ENCODE measurements at places on chromosomes 11 and 22.
A peak's percentile ranks its signal among the peaks of the same experiment; 100 is the strongest.

GRCh38 chr22:37165940-37166674, 16.4 kb upstream of the IL2RB start:
- no peak for DNase-seq

DNA sequence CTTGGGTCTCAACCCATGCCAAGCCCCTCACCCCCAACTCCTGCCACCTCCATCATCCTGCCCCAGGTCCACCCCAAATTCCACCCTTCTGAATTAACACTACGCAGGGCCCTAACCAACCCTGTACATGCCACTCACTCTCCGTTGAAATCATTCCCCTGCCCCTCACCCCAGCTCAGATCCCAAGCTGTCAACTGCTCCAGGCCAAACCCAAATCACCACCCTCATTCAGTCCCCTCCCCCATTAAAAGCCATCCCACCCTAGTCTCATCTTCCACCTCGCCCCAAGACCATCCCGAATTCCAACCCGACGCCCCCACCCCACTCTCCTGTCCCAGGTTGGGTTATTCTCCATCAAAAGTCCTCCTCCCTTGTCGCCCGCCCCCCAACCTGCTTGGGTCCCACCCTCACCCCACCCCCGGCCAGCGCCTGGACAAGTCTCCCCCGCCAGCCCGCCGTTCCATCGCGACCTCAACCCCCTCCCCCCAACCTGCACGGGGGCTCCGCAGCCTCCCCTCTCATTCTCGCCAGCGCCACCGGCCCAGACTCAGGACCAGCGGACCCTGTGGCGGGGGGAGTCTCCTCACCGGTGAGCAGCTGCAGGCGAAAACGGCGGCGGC, 466 bp downstream of the FAM168A start:
- DNase-seq: no peak

- DNase-seq: no peak
These were observed 106.9 kb downstream of the SYN3 start for GRCh38 chr22:32951076-32951806.

GRCh38 chr11:33222052-33222750, 35.0 kb upstream of the HIPK3 start:
- no peak for DNase-seq

DNA sequence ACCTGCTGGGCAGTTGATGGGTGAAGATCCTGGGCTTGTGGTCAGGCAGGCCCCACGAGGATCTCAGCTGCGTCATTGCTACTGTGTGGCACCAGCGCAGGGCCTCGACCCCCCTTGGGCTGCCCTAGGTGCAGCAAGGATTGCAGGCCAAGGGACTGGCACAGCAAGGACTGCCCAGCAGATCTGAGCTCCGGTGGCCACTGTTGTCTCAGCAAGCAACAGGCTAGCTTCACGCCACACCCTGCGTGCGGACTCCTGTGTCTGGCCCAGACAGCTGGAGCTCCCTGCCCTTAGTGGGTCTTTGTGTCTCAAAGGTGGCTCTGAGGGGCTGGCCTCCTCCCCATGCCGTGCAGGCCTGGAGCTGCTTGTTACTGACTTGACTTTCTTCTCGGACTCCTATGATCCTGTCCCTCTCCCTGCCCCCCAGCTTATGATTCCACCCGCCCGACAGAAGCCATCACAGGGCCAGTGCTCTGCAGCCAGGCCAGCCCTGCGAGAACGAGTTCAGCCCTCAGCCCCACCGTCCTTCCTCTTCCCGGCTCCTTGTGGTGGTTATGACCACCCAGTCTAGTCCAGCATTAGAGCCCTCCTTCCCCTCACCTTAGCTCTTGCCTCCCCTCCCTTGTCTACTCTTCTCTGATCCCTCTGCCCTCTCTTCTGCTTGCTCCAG, 295.6 kb downstream of the TBC1D22A start:
- DNase-seq: no peak

DNA sequence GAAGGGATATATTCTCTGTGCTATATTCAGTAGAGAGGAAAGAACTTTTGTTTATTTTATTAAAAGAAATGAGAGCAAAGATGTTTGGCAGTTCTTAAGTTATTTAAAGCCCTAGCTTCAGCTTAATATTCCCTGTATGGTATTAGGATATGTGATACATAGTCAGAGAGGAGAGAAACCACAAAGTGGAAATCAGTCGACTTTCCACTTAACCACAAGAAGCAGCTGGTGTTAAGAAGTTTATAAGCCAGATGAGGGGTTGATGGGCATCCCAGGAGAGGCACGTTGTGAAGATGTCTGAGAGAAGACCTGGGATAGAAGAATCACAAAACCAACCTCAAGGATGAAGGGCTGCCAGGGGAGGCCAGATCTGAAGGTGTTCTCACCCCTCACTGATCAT, 23.3 kb upstream of the PHF21B start:
- no peak for DNase-seq

DNA sequence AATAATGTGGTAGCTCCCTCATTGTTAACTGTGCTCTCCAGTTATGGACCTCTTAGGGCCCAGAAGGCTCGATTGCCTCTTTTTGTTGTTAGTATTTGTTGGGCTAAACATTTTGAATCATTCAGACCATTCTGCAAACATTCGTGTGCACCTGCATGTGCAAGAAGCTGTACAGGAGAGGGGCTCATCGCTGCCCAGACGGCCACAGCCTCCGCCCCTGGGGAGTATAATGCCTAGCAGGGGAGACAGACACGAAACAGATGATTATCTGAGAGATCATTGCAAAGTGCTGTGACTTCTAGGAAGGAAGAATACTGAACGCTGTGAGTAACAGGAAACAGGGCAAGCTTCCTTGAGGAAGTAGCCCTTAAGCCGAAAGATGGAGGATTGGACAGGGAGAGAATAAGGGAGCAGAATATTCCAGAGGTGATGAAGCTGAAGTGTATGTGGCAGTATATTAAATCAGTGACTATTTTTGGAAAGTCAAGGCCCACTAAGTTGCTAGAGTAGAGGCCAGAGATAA, 123.3 kb upstream of the RASSF10 start:
- DNase-seq: no peak

DNA sequence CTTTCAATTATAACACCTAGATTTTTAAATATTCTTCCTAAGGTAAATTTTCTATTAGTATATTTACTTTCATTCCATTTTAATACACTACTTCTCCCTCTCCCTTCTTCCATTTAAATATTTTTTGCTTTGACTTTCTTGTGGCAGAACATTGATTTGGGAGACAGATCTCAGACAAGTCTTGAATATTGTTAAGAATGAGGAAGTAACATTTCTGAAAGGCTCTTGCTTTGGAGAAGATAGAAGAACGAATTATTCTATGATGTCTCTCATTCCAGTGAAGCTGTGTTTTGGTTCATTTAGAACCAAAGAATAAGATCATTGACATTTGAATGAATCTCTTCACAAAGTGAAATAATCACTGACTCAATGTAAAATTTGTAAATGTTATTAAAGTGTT, 2.4 kb downstream of the IPO7 start:
- no peak for DNase-seq

DNA sequence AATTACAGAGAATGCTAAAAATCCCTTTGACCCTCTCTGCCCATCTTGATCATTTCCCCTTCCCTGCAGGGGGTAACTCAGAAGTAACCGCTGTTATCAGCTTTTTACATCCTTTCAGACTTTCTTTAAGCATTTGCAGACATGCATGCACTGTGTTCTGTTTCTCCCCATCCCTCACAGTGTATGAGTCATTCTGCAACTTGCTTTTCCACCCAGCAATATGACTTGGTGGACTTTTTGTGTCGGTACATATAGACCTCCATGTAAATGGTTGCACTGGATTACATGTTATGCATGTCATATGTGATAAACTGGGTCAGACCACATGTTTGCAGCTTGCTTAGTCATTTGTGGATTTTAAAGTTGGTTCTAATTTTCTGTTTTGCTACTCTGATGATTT, 87.7 kb upstream of the NECTIN1 start:
- peak; percentile 10 for DNase-seq

DNA sequence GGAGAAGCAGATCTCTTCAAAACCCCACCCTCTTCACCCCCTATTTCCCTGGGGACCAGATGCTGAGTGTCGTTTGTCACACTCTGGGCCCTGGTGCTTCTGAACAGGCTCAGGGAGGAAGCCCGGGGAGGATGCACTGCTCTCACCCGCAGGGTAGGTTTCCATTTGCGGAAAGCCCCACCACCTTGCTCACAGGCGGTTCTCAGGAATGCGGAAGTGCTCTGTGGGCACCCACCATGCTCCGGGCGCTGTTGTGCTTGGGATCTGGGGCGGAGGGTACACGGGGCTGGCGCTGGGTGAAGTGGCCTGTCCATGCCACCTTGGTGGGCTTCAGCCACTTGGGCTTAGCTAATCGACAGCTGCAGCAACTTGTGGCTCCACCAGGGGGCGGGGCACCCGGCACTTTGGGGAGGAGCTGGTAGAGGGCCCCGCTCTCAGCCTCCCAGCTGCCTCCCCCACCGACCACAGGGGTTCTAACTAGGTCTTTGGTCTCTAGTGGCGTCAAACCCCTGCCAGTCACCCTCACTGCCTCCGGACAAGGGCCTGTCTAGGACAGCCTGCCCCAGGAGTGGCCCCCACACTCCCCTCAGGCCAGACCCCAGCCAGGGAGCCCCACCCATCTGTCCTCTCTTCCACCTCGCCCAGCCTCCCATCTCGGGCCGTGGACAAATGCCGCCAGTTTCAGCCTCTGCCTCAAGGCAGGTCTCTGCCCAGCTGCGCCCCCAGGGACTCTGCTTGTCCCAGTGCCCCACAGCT, 7.4 kb downstream of the NDUFV1 start:
- peak; percentile 85 for DNase-seq

DNA sequence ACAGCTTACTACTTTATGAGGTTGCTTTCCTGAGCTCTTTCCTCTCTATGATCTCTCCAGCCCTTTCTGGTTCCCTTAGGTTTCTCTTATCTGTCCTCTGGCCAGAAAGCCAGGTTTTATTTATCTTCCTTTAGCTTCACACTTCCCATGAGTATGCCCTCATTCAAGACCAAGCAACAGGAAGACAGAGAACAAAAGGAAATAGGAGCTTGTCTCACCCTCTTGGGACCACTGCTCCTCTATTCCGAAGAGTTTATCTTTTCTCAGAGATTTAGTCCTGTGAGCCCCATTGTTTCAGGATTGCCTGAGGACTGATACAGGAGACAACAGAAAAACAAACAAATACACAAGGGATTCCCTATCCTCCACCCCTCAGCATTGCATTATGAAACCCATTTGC, 62.4 kb upstream of the CCDC179 start:
- no peak for DNase-seq

DNA sequence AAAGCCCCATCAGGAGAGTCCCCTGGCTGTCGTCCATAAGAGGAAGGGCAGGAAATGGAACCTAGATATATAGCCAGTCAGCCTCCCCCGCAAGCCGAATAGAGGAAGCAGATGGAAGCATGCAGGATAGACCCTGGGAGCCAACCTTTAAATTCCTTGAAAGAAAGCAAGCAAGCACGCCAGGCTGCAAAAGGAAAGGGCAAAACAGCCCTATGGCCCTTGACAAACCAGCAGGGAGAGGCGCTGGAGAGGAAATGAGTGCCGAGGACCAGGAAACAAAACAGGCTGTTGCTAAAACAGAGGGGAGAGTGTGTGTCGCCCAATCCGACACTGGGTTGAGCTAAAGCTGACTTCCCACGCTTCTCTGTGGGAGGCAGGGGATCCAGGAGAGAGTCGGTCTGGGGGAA, 203.5 kb upstream of the MTNR1B start:
- DNase-seq: peak; percentile 34

GRCh38 chr11:1225386-1226225, 2.7 kb downstream of the MUC5B start:
- no peak for DNase-seq

DNA sequence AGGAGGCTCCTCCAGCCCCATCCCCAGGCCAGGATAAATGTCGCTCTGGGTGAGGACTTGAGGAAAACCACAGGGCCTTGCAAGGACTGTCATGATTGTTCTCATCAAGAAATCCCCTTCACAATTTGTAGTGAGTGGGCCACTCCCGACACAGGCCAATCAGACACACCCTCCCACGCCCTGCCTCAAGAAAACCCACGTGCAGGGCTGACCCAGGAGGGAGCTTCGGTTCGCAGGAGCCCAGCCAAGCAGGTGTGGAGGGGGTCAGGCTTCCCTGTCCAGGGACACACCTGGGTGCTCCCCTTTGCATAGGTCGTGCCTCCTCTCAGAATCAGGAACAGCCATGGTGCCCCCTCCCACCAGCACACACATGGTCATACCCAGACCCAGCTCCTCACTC, 43.2 kb downstream of the SHANK2 start:
- no peak for DNase-seq

GRCh38 chr22:27258616-27259172, 542.9 kb downstream of the MN1 start:
- no peak for DNase-seq

DNA sequence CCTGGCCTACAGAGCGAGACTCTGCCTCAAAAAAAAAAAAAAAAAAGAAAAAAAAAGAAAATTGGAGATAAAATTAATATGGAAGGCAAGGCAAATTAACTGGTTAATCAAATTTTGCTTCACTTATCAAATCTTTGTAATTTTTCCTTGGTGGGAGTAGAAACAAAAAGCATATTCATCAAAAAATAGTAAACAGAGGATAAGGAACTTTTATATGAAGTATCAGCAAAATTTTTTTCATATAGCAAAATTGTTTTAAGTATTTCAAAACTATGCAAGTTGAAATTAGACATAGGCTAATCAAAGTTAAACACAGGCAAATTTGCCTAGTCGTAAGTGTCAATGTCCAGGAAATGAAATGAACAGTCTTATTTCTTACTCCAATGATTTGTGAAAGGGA, 33.0 kb downstream of the PICALM start:
- DNase-seq: no peak

DNA sequence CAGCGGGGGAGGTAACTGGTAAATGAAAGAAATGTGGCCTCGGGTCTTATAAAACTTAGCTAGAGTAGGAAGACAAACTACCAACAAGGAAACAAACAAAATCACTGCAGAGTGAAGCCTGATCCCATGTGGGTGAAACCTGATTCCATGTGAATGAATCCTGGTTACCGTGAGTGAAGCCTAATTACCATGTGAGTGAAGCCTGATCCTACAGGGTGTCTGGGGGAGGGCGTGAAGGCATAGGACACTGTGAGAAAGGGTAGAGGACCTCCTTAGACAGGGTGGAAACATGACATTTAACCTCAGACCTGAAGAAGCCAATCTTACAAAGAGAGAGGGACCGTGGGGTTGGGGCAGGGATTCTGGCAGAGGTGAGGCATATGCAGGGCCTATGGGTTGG, 106.2 kb upstream of the USP47 start:
- DNase-seq: no peak

GRCh38 chr11:47646019-47646418, 3.7 kb upstream of the MTCH2 start:
- no peak for DNase-seq

DNA sequence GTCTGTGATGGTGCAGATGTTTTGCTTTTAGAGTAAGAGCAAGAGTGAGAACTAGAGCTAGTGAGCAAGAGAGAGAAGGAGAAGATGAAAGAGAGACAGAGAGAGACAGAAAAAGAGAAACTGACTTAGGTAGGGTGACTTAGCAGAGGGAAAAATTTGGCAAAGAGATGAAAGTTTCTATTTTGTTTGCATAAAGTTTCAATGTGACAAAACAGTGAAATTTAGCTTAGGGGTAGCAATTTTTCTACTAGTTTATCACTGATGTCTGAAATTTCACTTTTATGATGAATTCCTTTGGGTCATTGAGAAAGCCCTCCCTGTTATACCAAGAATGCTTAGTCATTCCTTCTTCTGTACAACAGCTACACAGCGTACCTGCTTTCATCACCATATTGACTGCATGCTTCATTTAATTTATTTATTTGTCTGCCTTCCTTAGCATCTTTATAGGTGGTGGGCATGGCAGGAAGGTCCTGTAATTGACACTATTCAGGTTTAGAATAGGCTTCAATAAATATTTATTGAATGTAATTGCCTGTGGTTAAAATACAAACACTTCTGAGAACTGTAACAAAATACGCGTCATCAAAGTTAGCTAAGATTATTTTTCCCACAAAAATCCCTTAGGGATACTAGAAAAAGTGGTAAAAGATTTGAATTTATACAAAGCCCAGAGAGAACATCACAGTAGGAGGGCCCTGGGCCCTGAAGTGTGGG, 19.9 kb upstream of the CTSC start:
- no peak for DNase-seq
